ENCODE measurements at places on chromosomes 4 and X. TPM values are rescaled to one million over a fixed set of nuclear protein-coding genes. Genes with fewer than 3 reads are reported as not detected.

- no peaks in the 10 kb centered on the region for H3K36me3 ChIP-seq
- H3K4me3 ChIP-seq, result no peak overlapping the region
- DNase-seq, result no peak
- H3K27me3 ChIP-seq, result no peaks in the 10 kb centered on the region
- H3K27ac ChIP-seq, result no peak overlapping the region
Measured at GRCh38 chr4:138573246-138573645, 331.1 kb upstream of the SLC7A11 start.

- peaks cover 5% of the 10 kb centered on the region for H3K27me3 ChIP-seq
- peak overlapping the region; percentile 37 for H3K27ac ChIP-seq
- no peak overlapping the region for H3K4me3 ChIP-seq
- peaks cover 30% of the 10 kb centered on the region for H3K4me1 ChIP-seq
- H3K36me3 ChIP-seq, result no peaks in the 10 kb centered on the region
- peak; percentile 64 for DNase-seq
Measured at GRCh38 chr4:168511780-168512489, 15.1 kb downstream of the PALLD start.

GRCh38 chrX:53000447-53001135 lies 42.3 kb upstream of the FAM156A start:
- H3K27me3 ChIP-seq, result peaks cover 11% of the 10 kb centered on the region
- no peak for DNase-seq
- H3K4me3 ChIP-seq, result no peak overlapping the region

DNA sequence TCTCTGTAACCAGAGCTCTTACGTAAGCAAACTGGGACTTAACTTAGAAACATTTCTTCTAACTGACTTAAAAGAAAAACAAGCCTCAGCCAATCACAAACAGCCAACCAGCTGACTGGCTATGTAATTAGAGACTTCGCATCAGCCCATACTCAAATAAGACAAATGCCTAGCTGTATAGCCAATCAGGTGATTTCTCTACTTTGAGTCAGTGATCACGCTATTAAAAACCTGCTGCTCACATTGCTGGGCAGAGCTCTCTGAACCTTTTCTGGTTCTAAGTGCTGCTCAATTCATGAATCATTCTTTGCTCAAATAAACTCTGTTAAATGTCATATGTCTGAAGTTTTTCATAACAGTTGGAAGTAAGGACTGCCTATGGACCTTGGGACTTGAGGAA lies 9.9 kb upstream of the SMIM10L2A start:
- DNase-seq, result no peak
- peaks cover 8% of the 10 kb centered on the region for H3K27me3 ChIP-seq
- H3K4me3 ChIP-seq, result no peak overlapping the region
- no peak overlapping the region for H3K27ac ChIP-seq
- no peaks in the 10 kb centered on the region for H3K36me3 ChIP-seq

DNA sequence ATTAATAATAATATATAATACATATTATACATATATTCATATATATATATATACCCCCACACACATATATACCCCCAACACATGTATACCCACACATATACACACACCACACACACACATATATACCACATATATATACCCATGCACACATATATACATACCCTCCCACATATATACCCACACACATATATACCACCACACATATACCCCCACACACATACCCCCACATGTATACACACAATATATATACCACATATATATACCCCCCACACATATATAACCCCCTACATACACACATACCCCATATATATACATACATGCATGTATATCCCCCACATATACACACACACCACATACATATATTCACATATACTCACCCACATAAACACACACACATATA lies 52.0 kb downstream of the NSG1 start:
- no peak overlapping the region for H3K4me3 ChIP-seq
- H3K27me3 ChIP-seq, result no peaks in the 10 kb centered on the region
- H3K36me3 ChIP-seq, result peaks cover 7% of the 10 kb centered on the region

CPE gene
- not detected for total RNA-seq

ENPEP gene
- total RNA-seq, result 0.15 TPM

ZNF630 gene
- 1.2 TPM for total RNA-seq

JADE3 gene
- 1.5 TPM for total RNA-seq

RNF150 gene
- not detected for total RNA-seq
